ENCODE measurements at places on chromosomes 7 and 10. TPM values are rescaled to one million over a fixed set of nuclear protein-coding genes. Genes with fewer than 3 reads are reported as not detected.

POLR3A gene
- 4.9 TPM for polyA plus RNA-seq

GPC2 gene
- 0.22 TPM for polyA plus RNA-seq

CTAGE6 gene
- not detected for polyA plus RNA-seq

AKR1C1 gene
- 38.1 TPM for polyA plus RNA-seq

CCDC126 gene
- 5.4 TPM for polyA plus RNA-seq

VAX1 gene
- not detected for polyA plus RNA-seq

TRIL gene
- polyA plus RNA-seq: 1.7 TPM

CACNA2D1 gene
- polyA plus RNA-seq: 0.86 TPM

C10orf67 gene
- polyA plus RNA-seq: 0.45 TPM

IL6 gene
- polyA plus RNA-seq: 80.3 TPM

PGAM2 gene
- polyA plus RNA-seq: 5.4 TPM

ACTL6B gene
- polyA plus RNA-seq: not detected

PHTF2 gene
- 4.2 TPM for polyA plus RNA-seq

TAC1 gene
- 2.1 TPM for polyA plus RNA-seq

CUX1 gene
- 47.5 TPM for polyA plus RNA-seq

CLDN15 gene
- polyA plus RNA-seq: 29.1 TPM

TCERG1L gene
- polyA plus RNA-seq: 0.03 TPM

All from adipose tissue (tissue), 3 donors.